ENCODE measurements at places on chromosomes 4 and X. TPM values are rescaled to one million over a fixed set of nuclear protein-coding genes. Genes with fewer than 3 reads are reported as not detected.

NWD2 gene
- not detected for total RNA-seq

TSPAN7 gene
- total RNA-seq: 20.0 TPM

- DNase-seq: no peak
Measured at GRCh38 chr4:142743121-142743825, 102.8 kb downstream of the INPP4B start.

DNA sequence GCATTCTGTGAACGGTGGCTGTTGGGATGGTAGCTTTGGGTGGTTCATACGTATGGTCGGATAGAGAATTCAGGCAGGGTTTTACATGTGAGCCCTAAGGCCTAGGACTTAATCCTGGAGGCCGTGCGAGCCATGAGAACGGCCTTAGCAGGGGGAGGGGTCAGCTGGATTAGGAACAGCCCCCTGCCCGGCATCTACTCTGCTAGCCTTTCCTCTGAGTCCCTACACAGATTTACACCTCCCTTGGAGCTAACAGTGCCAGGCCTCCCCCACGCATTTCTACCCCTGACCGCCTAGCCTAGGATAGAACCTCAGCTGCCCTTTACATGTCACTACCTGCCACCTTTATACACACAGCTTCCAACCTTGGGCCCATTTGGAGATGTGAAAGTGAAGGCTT, 7.1 kb downstream of the PRAF2 start:
- DNase-seq: no peak

All from left ventricle myocardium superior (tissue), 1 donor.